ENCODE measurements at places on chromosomes 16 and 17. TPM values are rescaled to one million over a fixed set of nuclear protein-coding genes. Genes with fewer than 3 reads are reported as not detected.

DNA sequence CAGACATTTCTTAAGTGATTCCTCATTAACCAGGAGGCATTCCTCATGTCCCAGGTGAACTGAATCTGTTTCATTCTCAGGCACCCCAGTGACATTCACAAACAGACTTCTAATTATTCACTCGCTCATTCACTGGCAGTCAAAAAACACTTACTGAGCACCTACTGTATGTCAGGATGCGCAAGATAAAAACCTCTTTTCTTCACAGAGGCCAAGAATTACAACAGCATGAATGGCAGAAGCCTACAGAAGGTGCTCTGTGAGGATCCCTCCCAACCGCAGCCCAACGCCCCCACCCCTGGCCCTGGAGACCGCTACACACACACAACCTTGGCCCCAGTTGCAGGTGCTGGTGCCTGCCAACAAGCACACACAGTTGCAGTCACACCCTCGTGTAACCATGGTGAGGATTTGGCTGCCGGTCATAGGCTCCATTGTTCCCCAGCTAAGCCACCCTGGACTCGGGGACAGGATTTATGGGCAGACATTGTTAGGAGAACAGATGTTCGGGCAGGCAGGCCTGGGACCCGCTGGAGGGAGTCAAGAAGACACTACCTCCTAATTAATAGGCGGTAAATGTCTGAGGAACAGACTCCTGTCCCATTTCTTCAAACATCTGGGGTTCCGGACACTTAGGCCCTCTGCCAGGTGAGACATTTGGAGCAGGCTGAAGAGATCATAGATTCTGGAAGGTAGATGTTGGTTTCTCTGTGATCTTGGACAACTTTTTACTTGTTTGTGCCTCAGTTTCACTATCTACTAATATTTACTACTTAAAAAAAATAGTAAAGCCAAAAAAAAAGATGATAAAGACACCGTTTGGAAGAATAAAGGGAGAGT is 43.2 kb downstream of the CUEDC1 start:
- H3K36me3 ChIP-seq, result no peaks in the 10 kb centered on the region
- H3K27me3 ChIP-seq, result no peaks in the 10 kb centered on the region
- DNase-seq, result peak; percentile 69
- no peak overlapping the region for H3K27ac ChIP-seq
- H3K4me3 ChIP-seq, result no peak overlapping the region
- peaks cover 12% of the 10 kb centered on the region for H3K4me1 ChIP-seq

DNA sequence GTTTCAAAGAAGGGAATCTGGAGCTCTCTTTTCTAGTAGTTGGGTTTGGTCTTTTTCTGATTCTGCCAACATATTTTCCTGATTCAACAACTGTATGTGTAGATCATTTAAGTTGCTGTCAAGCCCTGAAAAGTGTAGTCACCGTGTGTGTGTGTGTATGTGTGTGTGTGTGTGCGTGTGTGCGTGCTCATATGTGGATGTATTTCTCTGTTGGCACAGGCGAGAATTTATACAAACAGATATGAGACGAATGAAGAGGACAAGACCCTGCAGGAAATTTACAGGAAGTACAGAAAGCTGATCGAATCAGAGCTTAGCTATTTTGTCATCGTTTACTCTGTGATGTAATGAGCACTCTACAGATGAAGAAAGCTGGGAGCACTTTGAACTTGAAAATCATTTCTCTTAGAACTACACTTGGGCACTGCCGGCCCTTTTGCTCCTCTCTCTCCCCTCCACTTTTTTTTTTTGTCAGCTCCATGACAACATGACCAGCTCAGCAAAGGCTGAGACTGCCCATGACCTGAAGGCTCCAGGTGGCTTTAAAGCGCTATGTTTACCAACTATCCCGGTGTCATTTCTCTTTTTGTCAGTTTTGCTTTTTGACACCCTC is 11.2 kb downstream of the FBXO39 start:
- no peaks in the 10 kb centered on the region for H3K4me1 ChIP-seq
- H3K36me3 ChIP-seq, result no peaks in the 10 kb centered on the region
- no peak for DNase-seq
- H3K27me3 ChIP-seq, result no peaks in the 10 kb centered on the region
- no peak overlapping the region for H3K27ac ChIP-seq

- H3K36me3 ChIP-seq, result no peaks in the 10 kb centered on the region
- H3K27ac ChIP-seq, result no peak overlapping the region
- H3K27me3 ChIP-seq, result no peaks in the 10 kb centered on the region
Observed at GRCh38 chr17:64411999-64412771, 21.5 kb upstream of the PECAM1 start.

- H3K27ac ChIP-seq, result no peak overlapping the region
- peaks cover 3% of the 10 kb centered on the region for H3K4me1 ChIP-seq
- peak overlapping the region; percentile 75 for H3K4me3 ChIP-seq
- no peak for DNase-seq
- H3K27me3 ChIP-seq, result no peaks in the 10 kb centered on the region
Observed at GRCh38 chr17:76501827-76502307, 644 bp upstream of the RHBDF2 start.

The MILR1 gene
- not detected for total RNA-seq

GRCh38 chr17:60491771-60492170 is 34.3 kb downstream of the APPBP2 start:
- no peaks in the 10 kb centered on the region for H3K4me1 ChIP-seq
- no peak for DNase-seq
- H3K36me3 ChIP-seq, result peaks cover 95% of the 10 kb centered on the region
- H3K27me3 ChIP-seq, result no peaks in the 10 kb centered on the region

The OR1E2 gene
- not detected for total RNA-seq

- peaks cover 5% of the 10 kb centered on the region for H3K36me3 ChIP-seq
- peaks cover 4% of the 10 kb centered on the region for H3K27me3 ChIP-seq
- DNase-seq, result peak; percentile 30
- peaks cover 18% of the 10 kb centered on the region for H3K4me1 ChIP-seq
Observed at GRCh38 chr17:50275279-50275678, 1.0 kb downstream of the TMEM92 start.

The HOXB1 gene
- not detected for total RNA-seq

The CCDC144A gene
- total RNA-seq, result 1.9 TPM

GRCh38 chr17:82503728-82504308 is 15.7 kb upstream of the FOXK2 start:
- DNase-seq, result no peak
- no peak overlapping the region for H3K4me3 ChIP-seq
- H3K36me3 ChIP-seq, result no peaks in the 10 kb centered on the region
- H3K27ac ChIP-seq, result no peak overlapping the region

The CASKIN1 gene
- 7.9 TPM for total RNA-seq

The RASD1 gene
- total RNA-seq, result 5.7 TPM

The KRTAP4-5 gene
- total RNA-seq, result not detected

The KRT40 gene
- not detected for total RNA-seq

The HBQ1 gene
- 4.4 TPM for total RNA-seq

GRCh38 chr17:44913676-44914075 is 1.6 kb downstream of the GFAP start:
- H3K36me3 ChIP-seq, result no peaks in the 10 kb centered on the region
- H3K27me3 ChIP-seq, result peaks cover 4% of the 10 kb centered on the region
- H3K4me1 ChIP-seq, result peaks cover 2% of the 10 kb centered on the region
- no peak overlapping the region for H3K27ac ChIP-seq
- H3K4me3 ChIP-seq, result no peak overlapping the region

DNA sequence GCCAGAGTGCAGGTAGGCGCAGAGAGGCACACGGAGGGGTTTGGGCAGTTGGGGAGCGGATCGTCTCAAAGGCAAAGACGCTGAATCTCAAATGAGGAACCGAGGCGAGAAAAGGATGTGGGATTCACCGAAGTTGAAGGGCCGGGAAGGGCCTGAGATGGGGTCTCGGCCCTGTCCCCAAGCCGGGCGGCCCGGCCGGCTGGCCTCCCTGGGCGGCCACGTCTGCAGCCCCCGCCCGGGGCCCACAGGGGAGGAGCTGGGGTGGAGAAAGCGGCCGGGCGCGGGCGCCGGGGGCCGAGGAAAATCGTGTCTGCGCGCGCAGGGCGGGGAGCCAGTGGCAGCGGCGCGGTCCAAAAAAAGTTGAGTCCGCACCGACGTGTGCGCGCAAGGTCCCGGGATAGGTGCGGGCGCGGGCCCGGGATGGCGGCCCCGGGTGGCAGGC is 458 bp downstream of the SLC12A4 start:
- H3K4me1 ChIP-seq, result peaks cover 5% of the 10 kb centered on the region
- no peak overlapping the region for H3K27ac ChIP-seq
- DNase-seq, result no peak
- H3K36me3 ChIP-seq, result peaks cover 2% of the 10 kb centered on the region
- peak overlapping the region; percentile 93 for H3K4me3 ChIP-seq

The TEKT5 gene
- total RNA-seq, result not detected

DNA sequence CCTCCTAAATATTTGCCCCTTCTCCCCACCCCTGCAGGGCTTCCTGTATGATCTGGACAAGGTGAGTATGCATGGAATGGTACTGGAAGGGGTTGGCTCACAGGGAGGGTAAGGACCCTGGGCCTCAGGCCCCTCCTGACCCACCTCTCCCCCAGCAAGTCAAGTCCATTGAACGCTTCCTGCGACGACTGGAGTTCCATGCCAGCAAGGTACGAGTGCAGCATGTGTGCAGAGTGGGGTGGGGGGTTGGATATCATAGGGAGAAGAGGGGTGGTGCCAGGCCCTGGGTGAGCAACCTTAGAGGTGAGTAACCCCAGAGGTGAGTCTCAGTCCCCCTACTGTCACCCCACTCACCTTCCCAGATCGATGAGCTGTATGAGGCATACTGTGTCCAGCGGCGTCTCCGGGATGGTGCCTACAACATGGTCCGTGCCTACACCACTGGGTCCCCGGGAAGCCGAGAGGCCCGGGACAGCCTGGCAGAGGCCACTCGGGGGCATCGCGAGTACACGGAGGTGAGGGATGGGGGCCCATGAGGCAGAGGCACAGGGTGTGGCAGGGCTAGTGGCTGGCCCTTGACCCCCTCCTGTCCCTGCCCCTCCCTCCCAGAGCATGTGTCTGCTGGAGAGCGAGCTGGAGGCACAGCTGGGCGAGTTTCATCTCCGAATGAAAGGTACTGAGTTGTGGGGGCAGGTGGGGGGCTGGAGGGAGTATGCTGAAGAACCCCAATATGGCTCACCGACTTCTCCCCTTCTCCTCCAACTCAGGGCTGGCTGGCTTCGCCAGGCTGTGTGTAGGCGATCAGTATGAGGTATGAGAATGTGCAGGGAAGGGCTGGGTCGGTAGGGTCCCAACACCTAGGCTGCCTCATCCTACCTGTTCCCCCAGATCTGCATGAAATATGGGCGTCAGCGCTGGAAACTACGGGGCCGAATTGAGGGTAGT is 11.3 kb downstream of the RIPOR1 start:
- peaks cover 2% of the 10 kb centered on the region for H3K4me1 ChIP-seq
- H3K27ac ChIP-seq, result no peak overlapping the region
- no peak for DNase-seq
- H3K36me3 ChIP-seq, result peaks cover 5% of the 10 kb centered on the region

The MVD gene
- total RNA-seq, result 53.2 TPM

Measured in H9 (cell line).